Type B pancreatic cell (in vitro differentiated cells): ENCODE measurements at places on chromosomes 3 and 15. TPM values are rescaled to one million over a fixed set of nuclear protein-coding genes. Genes with fewer than 3 reads are reported as not detected.

Gene TNFAIP8L3
- total RNA-seq, result 8.2 and 16.9 TPM in 2 replicates

Gene NRROS
- 0.50 and 0.68 TPM in 2 replicates for total RNA-seq

Gene SH2D7
- not detected in 2 replicates for total RNA-seq

DNA sequence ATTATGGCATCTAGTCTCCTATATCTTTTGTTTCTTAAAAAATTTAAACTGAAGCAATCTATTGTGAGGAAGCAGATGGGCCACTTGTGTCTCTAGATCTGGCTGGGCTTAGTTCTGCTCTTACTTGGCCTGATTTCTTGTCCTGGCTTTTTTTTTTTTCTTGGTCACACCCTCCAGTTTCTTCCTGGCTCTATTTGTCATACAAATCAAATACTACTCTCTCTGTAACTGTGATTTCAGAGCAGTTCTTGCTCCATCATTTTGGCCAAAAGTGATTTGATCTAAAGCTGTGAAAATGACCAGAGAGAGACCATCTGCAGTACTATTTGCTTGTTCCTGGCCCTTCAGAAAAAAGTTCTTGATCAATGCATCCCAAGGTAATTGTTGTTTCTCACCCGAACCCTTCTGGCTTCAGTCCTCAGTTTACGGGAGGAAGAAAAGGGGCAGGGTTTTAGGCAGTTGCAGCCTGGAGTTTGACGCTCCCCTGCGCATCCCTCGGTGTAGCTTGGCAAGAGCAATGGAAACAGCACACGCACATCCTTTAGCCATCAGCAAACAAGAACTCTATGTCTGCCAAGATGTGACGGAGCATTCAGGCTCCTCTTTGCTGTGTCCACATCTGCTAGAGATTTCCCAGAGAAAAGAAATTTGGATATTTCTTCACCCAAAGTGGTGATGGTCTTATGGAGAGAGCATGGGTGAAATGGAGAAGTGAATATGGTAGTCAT is 31.6 kb downstream of the CHST2 start:
- DNase-seq, result no peak

DNA sequence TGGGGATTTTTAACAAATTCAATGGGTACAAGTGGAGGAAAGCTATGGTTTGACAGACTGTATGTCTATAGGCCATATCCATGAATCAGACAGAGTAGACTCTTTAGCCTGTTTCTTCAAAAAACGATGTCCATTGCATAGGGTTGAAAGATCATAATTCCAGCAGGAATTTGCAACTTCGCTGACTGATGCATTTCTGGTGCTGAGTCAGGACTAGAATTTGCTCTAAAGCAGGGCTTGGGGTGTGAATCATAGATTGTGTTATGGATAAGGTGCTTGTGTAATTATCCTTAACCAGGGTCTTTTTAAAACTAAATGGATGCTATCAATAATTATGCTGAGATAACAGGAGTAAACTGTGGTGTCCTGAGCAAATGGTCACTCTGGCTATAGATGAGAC is 200.4 kb upstream of the TBC1D5 start:
- DNase-seq, result no peak

DNA sequence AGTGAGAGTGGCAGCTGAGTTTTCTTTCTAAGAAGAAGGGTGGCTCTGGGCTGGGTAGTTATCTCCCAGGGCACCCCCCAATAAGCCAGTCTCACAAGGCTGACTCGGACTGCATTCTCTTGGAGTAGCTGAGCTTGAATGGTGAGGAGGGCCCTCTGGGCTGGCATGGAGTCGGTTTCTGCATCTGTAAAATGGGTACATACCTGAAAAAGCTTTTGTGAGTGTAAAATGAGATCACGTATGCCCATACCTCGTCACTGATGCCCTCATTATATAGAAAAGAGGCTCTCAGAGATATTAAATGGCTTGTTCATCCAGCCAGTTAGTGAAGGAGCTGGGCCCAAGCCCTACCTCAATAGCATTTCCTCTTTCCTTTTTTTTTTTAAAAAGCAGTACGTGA is 41.2 kb downstream of the SMAD6 start:
- no peak for DNase-seq

GRCh38 chr15:22903961-22904534 is 65.6 kb downstream of the NIPA2 start:
- no peak for DNase-seq

DNA sequence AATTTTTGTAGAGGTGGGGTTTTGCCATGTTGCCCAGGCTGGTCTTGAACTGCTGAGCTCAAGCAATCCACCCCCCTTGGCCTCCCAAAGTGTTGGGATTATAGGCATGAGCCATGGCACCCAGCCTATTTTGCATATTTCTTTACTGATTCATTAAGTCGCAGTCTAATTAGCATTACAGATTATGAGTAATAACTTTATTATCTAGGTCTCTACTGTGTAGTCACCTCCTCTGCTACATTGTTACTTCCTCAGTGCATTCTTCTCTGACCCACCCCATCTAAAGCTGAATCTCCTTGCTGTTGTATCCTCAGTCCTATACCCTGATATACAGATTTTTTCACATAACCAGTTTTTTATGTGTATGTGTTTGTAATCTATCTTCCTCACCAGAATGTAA is 61.7 kb downstream of the TFDP2 start:
- no peak for DNase-seq

Gene OR4F15
- not detected in 2 replicates for total RNA-seq

Gene AGTR1
- total RNA-seq, result 0.90 and 2.4 TPM in 2 replicates

DNA sequence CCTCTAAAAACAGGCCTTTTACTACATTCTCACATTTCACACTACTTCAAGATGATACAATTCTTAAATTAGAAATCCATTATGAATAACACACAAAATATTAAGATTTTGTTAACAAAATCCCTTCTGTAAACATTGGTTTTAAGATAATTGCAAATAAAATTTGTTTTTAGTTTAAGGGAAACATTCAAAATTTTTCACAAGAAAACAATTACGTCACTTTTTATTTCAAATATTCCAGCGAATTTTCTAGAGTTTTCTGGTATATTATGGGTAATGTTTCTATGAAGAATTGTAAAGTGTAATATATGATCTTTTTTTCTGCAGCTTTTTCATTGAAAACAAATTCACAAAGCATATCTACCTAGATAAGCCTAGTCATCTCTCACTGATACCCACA is 5.9 kb downstream of the ARPP21 start:
- no peak for DNase-seq

GRCh38 chr3:194810076-194810475 is 124.4 kb downstream of the FAM43A start:
- no peak for DNase-seq

- DNase-seq, result no peak
Observed at GRCh38 chr3:73143821-73144237, 82.4 kb downstream of the EBLN2 start.

GRCh38 chr3:157793745-157794144 is 290.5 kb upstream of the VEPH1 start:
- DNase-seq, result no peak
